HL-60 (cell line): ENCODE measurements at places on chromosomes 1 and 21.

DNA sequence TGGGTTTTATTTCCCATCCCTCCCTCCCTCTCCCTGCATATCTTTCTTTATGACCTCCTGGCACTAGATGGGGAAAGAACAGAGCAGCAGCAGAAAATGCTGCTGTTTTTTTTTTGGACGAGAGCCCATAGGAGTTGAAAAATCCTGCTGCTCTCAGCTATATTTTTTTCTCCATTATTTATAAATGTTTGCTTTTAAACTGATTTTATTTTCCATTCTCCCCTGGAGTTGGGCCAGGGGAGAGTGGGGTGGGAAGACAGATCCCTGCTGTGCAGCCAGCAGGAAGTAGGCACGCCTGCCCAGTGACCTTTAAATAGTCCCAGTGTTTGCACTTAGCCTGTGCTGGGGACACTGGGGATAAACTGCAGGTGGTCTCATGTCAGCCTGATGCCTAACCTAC lies 17.4 kb downstream of the SFT2D2 start:
- DNase-seq, result no peak

- DNase-seq, result no peak
These were observed 66.3 kb upstream of the COG2 start for GRCh38 chr1:230575886-230576500.

DNA sequence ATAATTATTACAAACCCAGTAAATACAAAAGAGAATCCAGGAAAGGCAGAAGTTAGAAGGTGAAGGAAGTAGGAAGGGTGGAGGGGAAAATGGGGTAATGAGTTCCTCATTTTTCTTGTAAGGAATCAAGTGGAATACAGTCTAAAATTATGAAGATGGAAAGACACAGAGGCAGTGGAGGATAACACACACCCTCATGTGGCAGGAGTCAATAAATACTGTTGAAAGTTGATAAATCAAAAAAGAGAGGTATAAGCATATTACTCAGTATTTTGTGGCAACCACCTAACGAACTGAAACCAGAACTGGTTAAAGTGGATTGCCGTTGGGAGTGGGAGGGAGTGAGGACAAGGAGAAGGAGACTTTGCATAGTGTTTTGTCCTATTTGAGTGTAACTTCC lies 78.6 kb upstream of the SLC44A3 start:
- DNase-seq, result no peak

DNA sequence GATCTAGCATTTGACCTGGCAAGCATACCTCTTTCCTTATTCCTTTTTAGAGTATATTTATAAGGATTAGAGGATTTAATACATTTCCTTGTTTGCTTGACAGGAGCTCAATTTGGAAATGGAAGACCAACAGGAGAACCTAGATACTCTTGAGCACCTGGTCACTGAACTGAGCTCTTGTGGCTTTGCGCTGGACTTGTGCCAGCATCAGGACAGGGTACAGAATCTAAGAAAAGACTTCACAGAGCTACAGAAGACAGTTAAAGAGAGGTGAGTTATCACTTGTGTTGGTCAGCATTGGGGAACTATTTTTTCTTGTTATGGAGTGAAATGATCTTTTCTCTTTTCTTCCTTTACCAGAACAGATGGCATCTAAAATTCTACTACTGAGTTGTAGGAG lies 123.4 kb upstream of the BMP8A start:
- no peak for DNase-seq

- DNase-seq, result no peak
These were observed 26.4 kb upstream of the PPP1R15B start for GRCh38 chr1:204437796-204438570.
